COR-L47 (cell line): ENCODE measurements at places on chromosomes 7 and 10.

DNA sequence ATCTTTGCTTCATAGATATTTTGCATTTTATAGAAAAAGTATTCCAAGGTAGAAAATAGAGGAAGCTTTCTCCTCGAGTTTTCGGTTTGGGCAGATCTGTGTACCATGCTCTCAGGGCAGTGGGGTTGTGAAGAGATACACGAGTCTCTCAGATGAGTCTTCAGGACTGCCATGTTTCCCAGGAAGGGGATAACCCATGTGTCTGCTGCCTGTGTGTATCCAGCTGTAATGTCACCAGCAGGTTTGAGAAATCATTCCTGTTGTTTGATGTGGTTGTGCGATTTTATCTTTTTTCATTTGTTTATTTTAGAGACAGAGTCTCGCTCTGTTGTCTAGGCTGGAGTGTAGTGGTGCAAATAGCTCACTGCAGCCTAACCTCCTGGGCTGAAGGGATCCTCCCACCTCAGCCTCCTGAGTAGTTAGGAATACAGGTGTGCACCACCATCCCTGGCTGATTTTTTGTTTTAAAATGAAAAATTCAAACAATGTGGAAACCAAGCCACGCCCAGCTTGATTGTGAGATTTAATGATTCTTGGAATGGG, 48.9 kb downstream of the SNX10 start:
- no peak for DNase-seq

- no peak for DNase-seq
These were observed 393.7 kb upstream of the MBL2 start for GRCh38 chr10:53166325-53166724.

DNA sequence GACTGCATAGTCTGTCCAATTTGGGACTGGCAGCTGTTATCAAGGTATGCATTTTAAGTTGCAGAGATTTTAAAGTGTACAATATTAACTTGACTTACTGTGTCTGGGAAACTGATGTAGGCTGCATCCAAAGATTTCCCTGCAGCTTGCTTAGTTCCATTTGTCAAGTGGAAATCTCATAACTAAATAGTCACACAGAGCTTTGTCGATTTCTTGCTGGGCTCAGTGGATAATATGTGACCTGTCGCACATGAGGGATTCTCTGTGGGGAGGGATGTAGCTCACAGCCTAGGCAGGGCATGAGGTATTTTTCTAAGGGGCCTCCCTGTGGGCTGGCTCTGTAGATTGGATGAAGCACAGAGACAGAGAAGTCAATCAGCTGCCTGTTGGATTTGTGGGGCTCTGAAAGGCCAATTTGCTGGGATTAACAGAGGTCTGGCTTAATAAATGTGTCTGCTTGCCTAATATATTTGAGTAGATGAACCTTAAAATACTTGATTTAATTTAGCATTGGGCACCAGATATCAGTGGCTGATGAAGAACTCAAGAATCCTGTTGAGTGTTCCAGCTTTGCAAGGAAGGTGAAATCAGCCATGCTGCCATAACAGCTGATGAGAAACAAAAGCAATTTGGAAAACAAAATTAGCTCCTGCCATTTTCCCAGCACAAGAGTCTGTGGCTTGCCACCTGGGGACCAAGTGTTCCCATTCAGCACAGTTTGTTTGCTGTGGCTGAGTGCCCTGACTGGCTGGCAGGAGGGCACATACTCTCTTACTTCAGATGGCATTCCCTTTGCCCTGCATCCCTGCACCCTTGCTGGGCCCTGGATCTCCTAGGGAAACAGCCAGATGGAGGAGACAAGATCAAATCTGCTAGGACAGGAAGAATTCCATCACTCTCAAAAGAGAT, 598.5 kb downstream of the SORCS3 start:
- no peak for DNase-seq

- no peak for DNase-seq
These were observed 127.1 kb upstream of the SVIL start for GRCh38 chr10:29761916-29762315.

GRCh38 chr7:144388950-144389349, 14.5 kb downstream of the NOBOX start:
- DNase-seq = no peak

DNA sequence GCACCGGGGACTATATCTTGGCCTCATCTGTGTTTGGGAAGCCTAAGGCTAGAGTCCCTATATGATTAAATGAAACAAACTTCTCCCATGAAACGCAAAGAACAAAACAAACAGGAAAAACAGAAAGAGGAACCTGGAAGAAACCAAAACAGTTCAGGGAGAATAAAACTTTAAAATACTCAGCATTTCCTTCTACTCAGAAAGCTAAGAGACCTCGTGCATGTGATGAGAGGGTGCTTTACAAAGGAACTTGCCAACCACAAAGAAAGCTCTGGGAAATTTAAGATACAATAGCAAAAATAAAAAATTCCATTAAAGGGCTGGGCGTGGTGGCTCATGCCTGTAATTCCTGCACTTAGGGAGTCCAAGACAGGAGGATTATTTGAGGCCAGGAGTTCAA, 6.9 kb downstream of the PILRA start:
- no peak for DNase-seq

DNA sequence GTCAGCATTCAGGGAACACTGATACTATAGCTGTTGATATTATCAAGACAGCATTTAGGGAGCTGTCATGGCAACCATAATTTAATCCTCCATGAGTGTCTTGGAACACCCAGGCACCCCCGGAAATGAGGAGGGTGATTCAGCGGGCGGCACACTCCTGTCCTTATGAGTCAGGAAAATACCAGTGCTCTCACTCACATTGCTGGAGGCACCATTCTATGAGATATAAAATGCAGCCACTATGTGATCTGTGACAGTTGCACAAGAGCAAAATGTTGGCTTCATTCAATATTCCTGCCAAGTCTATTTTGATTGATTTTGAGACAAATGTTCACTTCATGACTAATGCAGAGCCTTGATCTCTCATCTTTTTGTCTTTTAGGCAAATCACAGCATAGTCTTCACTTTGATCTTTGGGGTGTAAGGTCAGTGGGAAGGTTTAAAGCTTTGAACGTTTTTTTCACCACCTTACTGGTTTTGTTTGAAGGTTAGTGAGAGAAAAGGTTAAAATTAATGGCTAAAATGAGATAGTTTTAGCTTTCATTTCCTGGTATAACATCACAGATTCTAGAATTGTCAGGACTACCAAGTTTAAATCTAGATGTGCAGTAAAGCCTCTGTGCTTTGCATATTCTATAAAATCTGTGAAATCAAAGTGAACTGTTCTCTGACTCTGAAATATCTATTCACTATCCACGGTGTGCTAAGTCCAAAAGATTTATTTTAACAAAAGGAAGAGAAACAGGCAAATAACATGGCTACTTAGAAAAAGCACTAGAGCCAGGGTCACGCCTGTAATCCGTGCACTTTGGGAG, 12.4 kb upstream of the ARHGAP12 start:
- no peak for DNase-seq

GRCh38 chr7:4319280-4319679, 362.8 kb upstream of the FOXK1 start:
- no peak for DNase-seq

GRCh38 chr7:138755842-138756590, 41.8 kb upstream of the TMEM213 start:
- no peak for DNase-seq

GRCh38 chr10:104139221-104139620, 17.2 kb downstream of the SFR1 start:
- no peak for DNase-seq

GRCh38 chr7:39691821-39692220, 68.4 kb downstream of the RALA start:
- no peak for DNase-seq

DNA sequence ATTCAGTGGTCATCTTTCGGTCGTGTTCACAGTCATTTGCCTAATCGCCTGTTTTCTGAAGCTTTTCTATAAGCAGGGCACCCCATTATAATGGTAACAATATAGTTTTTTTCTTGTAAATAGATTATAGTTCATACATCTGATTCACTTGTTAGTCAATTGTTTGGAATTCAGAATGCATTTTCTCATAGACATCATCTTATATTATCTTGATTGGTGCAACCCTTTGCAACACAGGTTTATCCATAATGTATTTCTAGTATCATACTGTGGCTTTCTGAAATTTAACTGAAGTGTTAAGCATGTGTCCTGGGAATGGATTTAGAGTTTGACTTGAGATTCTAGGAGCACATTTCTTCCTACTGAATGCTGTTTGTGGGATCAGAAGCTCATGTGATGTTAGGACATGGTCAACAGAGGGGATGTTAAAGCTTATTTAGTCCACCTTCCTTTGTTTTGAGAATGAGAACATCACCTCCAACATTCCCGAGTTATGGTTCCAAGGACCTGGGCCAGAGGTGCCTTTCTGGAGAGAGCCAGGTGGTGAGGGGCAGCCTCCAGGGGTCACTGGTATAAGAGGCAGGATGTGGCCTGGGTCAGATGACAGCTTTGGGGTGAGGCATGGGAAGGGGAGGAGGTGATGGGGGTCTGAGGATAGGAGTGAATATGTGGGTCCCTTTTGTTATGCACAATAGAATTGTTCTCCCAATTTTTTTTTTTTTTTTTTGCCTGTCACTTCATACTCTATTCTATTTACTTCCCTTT, 415.6 kb downstream of the EXOC4 start:
- DNase-seq = no peak

DNA sequence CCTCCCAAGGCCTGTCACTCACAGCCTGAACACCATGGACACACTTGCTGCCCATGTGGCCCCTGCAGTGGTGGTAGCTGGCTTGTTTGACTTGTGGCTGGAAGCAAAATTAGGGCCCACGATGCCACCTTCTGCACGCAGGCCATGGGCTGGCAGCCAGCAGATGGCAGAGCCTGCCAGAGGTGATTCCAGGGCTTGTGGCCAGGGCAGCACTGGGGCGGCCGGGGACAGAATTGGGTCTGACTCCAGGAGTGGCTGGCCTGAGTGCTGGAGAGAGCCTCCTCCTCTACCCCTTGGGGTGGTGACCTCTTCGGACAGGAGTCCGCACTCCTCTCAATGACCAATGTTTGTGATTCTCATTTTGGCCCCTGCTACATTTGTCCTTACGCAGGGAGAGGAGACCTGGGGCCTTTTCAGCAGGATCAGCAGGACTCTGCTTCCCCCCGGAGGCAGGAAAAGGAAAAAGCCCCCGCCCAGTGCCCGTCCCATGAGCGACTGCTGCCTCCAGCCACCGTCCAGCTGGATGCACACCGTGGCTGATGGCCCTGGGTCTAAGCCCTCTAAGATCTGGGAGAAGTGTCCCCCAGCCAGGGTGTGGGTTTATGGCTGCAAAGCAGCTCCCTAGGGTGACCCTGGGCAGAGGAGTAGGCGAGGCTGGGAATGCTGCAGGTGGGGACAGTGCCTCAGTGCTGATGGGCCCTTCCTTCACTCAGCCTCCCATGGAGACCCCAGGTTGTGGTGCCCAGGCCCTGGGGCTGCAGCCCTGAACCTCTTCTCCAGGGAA, 26.5 kb downstream of the DNAJB12 start:
- DNase-seq = peak; percentile 32

- no peak for DNase-seq
These were observed 367.2 kb upstream of the ZNF32 start for GRCh38 chr10:44015702-44016500.

GRCh38 chr7:37097983-37098382, 350.7 kb downstream of the ELMO1 start:
- DNase-seq = no peak

DNA sequence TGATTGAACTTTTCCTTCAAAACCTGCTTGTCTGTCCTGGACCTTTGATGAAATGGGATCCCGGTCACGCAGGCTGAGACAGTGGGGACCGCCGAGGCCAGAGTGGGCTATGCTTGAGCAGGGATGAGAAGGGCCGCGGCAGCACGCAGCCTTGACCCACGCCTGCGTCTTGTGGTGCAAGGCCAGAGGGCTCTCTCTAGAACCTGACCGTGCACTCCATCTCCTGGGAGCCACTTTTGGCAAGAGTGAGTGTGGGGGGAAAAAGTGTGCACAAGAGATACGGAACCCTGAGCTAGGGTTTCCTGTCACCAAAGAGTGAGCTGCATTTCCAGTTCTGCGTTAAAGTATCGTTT, 42.4 kb downstream of the WIPI2 start:
- no peak for DNase-seq

DNA sequence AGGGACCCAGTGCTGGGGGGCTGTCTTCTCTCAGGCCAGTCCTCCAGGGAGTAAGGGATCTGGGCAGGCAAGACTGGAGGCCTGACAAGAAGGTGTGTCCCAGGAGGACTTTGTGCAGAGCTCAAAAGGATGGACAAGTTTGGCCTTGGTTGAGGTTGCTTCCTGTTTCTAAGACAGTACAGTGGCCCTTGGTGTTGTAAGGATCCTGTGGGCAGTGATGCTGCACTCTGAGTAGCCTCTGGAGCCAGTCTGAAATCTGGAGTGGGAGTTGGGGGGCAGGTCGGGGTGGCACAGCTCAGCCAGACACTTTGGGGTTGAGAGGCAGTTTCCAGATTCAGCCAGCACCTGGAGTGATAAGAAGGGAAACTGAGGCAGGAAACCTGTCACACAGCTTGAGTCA, 139.2 kb upstream of the ZMIZ1 start:
- no peak for DNase-seq

GRCh38 chr7:47574482-47575329, 7.2 kb downstream of the TNS3 start:
- DNase-seq = no peak

DNA sequence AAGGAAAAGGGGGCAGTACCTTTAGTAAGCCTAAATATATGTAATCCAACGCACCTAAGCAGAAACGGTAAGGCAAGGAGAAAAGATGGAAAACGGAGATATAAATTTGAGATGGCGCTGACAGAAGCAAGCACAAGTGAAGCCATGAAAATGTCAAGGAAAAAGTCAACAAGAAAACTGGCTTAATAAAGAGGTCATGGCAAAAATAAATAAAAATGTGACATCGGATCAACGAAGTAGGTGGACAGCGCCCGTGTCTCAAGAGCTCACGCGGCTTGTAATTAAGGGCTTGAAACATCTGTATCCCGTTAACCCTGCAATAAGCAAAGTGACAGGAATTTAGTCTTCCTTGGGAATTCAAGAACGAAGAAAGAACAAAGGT, 611 bp downstream of the NDUFA5 start:
- DNase-seq = no peak

GRCh38 chr7:128827248-128827958, 2.8 kb upstream of the FLNC start:
- DNase-seq = no peak

- DNase-seq = no peak
These were observed 12.2 kb downstream of the TMEM184A start for GRCh38 chr7:1543826-1544177.
